ENCODE measurements at places on chromosomes 2 and 18. TPM values are rescaled to one million over a fixed set of nuclear protein-coding genes. Genes with fewer than 3 reads are reported as not detected.

The CXCR1 gene
- not detected for total RNA-seq

The HK2 gene
- total RNA-seq, result 0.98 TPM

The TACR1 gene
- 0.13 TPM for total RNA-seq

The TEX44 gene
- not detected for total RNA-seq

The POTEJ gene
- not detected for total RNA-seq

The KLHL29 gene
- total RNA-seq, result 3.7 TPM

The ASPRV1 gene
- 0.23 TPM for total RNA-seq

The UGT1A5 gene
- total RNA-seq, result not detected

The SPAST gene
- total RNA-seq, result 13.5 TPM

The MAP3K20 gene
- 33.2 TPM for total RNA-seq

The AFF3 gene
- total RNA-seq, result 0.06 TPM

The RMND5A gene
- total RNA-seq, result 25.3 TPM

The SERPINB12 gene
- total RNA-seq, result not detected

The GPATCH11 gene
- total RNA-seq, result 9.0 TPM

The VIT gene
- total RNA-seq, result not detected

The XDH gene
- total RNA-seq, result 1.2 TPM

The LCT gene
- total RNA-seq, result 0.03 TPM

The IL1R2 gene
- total RNA-seq, result 0.97 TPM

The SULT6B1 gene
- total RNA-seq, result not detected

The SCN1A gene
- not detected for total RNA-seq

The METTL8 gene
- total RNA-seq, result 27.2 TPM

The ALPI gene
- not detected for total RNA-seq

The RGPD3 gene
- 0.20 TPM for total RNA-seq

The SP100 gene
- 28.7 TPM for total RNA-seq

The PMAIP1 gene
- 15.0 TPM for total RNA-seq

The FZD7 gene
- total RNA-seq, result 5.4 TPM

The LYPD6B gene
- total RNA-seq, result 0.12 TPM

The BOD1L2 gene
- total RNA-seq, result not detected

The RAB27B gene
- total RNA-seq, result 10.4 TPM

The ZNF638 gene
- total RNA-seq, result 64.2 TPM

The CYRIA gene
- 0.14 TPM for total RNA-seq

The LOXHD1 gene
- not detected for total RNA-seq

The CFAP221 gene
- total RNA-seq, result 0.32 TPM

The ANKRD30B gene
- total RNA-seq, result 0.02 TPM

The WDR7 gene
- 3.1 TPM for total RNA-seq

The TET3 gene
- total RNA-seq, result 7.4 TPM

The CYP27A1 gene
- total RNA-seq, result 0.15 TPM

The TUBA3D gene
- total RNA-seq, result 0.43 TPM

The PLGLB1 gene
- total RNA-seq, result 0.38 TPM

The MYOM1 gene
- 0.05 TPM for total RNA-seq

The CIB4 gene
- 0.34 TPM for total RNA-seq

The MAP3K2 gene
- total RNA-seq, result 12.4 TPM

The BCL2 gene
- total RNA-seq, result 0.57 TPM

The ZNF521 gene
- not detected for total RNA-seq

The CEP192 gene
- 8.6 TPM for total RNA-seq

The UGT1A4 gene
- 0.06 TPM for total RNA-seq

The ARID5A gene
- total RNA-seq, result 7.6 TPM

The TMEM37 gene
- 1.8 TPM for total RNA-seq

The GDF7 gene
- 0.08 TPM for total RNA-seq
